Activated CD4-positive, alpha-beta T cell treated with anti-CD3 and anti-CD28 coated beads for 36 hours (primary cell): ENCODE measurements at places on chromosomes 5 and 9. TPM values are rescaled to one million over a fixed set of nuclear protein-coding genes. Genes with fewer than 3 reads are reported as not detected.

The PCDHB3 gene
- not detected for total RNA-seq

The SLC25A2 gene
- 0.30 TPM for total RNA-seq

The PCDHGA9 gene
- not detected for total RNA-seq

The SURF2 gene
- total RNA-seq, result 17.3 TPM

The SPARC gene
- 0.67 TPM for total RNA-seq

DNA sequence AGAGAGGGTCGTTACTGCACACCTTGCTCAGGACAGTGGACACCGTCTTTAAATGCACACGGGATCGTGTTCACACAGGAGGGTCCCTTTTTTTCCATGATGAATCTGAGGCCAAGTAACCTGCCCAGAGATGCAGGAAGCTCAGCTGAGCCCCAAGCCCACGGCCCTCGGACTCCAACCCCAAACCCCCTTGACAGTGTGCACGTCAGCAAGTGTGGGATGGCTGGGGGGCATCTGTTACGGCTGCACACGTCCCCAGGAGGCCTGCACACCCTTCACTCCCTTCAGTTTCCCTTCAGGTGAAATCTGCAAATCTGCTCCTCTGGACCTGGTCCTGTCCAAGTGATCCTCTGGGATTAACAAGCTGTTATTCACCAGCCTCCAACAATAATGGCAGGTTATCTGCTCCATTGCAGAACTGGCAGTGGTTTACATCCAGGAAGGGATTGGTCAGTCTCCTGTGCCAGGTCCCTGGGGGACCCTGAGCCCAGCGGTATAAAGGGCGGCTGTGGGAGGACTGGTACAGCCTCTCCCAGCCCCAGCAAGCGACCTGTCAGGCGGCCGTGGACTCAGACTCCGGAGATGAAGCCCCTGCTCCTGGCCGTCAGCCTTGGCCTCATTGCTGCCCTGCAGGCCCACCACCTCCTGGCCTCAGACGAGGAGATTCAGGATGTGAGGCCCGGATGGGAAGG lies at the start of gene LCN1:
Gene LCN1, plus strand, starts transcription at position 525 of the 692 bp plus-strand sequence. Its CDS starts 58 bp downstream, at position 583.
- DNase-seq, result no peak

DNA sequence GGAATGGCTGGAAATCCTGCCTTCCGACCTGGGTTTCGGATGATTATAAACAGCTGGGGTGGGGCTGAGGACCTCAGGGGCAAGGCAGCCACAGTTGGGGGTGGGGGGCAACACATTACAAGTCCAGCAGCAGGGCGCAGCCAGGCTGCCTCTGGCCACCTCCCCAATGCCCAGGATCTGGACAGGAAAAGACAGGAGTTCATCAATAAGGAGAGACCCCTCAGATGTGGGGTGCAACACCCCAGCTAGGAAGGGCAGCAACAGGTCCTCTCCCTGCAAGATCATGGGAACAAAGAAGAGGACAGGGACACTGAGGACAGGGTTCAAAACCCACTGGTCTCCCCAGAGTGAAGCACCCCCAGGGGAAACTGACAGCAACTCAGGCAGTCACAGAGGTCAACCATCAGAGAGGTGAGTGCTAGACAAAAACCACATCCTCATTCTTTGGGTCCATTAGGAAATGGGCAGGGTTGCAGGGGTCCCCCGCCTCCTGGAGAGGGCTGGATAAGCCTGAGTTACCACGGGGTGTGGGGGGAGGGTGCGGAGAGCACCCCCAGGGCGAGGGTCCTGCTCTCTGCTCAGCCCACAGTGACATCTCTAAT lies 33.5 kb downstream of the SEMA4D start:
- DNase-seq, result peak; percentile 22

GRCh38 chr5:78518365-78519197 lies 130.0 kb downstream of the LHFPL2 start:
- DNase-seq, result no peak

DNA sequence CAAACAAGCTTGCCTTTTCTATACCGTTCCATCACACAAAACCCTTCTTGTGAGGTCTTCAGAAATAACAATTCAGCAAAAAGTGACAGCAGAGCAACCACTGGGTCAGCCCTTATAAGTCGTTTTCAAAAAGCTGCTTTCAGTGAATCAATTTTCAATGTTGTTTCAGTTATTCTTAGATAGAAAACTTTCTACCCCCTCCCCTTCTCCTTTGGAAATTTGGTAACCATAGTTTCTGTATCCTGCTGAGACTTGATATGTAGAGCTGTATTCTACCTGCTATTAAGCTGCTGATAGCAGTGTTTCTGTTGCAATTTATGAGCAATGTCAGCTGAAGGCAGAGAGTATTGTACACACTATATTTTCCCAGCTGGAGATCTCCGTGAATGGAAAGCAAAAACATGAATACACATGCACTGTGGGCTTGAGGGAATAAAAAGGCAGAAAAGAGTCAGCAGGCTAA lies 75.7 kb downstream of the ZNF608 start:
- no peak for DNase-seq

DNA sequence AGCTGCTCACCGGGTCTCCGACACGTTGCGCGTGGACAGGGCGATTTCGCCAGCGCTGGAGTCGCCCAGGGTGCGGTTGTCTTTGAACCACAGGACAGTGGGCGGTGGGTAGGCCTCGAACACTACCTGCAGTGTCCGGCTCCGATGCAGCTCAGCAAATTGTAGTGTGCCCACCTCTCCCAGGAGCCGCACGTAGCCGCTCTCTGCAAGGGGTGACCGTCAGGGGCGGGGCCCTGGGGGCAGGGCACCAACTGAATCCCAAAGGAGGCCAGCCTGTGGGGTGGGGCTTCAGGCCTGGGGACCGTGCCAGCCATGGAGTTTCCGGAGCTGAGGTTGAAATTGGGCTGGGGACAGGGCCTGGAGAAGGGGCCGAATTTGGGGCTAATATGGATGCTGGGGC lies 22.9 kb downstream of the PDGFRB start:
- DNase-seq, result no peak

- no peak for DNase-seq
These were observed 214.6 kb upstream of the C9orf72 start for GRCh38 chr9:27787891-27788290.

DNA sequence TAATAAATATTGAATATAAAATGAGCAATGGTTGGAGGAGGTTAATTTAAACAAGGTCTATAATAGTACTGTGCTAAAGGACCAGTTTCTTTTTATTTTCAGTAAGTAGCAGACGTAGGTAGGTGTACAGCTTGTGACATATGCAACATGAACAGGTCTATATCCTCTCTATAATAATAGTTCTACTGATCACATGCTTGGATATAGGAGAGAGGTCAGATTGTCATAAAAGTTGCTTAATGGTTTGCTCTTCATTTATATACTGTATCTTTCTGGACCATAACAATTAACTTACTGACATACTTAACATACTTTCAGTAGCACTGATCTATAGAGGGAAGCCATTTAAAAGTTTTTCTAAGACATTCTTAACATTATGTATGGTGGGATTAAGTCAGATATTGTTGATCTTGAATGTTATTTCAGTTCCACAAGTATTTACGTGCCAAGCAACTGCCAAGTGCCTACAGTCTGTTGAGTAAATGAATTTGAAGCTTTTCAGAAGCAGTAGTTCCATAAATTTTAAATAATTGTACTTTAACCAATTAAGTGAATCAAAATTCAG lies 68.0 kb downstream of the DENND4C start:
- no peak for DNase-seq
